ENCODE measurements at places on chromosomes 16 and 17.
A peak's percentile ranks its signal among the peaks of the same experiment; 100 is the strongest.

GRCh38 chr17:76134911-76135809 lies 5.9 kb downstream of the FOXJ1 start:
- peak; percentile 34 for DNase-seq

- no peak for DNase-seq
Measured at GRCh38 chr17:72175787-72176515, 55.1 kb downstream of the SOX9 start.

- DNase-seq: peak; percentile 95
Measured at GRCh38 chr17:50638966-50639713, 4.5 kb downstream of the ABCC3 start.

DNA sequence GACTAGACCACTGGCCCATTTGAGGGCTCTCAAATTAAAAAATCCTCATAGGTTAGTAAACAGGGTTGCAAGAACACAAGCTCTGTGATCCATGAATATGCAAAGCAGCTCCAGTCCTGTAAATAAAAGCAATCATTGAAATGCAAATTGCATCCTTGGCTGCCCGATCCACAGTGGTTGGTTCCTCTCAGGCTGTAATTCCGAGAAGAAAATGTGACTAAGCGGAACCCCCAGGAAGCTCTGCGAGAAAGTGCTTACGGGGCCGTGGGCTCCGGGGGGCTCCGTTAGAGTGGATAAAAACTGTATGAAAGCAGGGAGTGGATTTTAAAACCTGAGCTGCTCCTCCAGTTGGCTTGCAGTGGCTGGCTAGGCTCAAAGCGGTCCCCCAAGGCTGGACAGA lies 2.5 kb downstream of the GPRC5B start:
- no peak for DNase-seq

- peak; percentile 83 for DNase-seq
Measured at GRCh38 chr17:67582673-67583081, 135.1 kb upstream of the NOL11 start.

GRCh38 chr16:76614269-76614668 lies 337.1 kb downstream of the CNTNAP4 start:
- no peak for DNase-seq

DNA sequence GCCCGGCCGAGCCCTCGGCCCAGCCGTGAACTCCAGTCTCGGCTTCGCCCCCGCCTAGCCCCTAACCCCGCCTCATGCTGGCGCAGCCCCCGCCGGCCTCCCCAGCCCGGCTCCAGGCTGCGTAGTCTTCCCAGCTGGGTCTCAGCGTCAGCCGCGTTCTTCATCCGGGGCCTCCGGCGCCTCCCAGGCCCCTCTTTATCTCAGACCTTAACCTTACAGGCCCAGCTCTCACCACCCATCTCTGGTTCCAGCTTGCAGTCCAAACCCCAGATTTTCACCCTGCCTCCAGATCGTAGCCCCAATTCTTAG lies at the start of gene PROCA1:
Gene PROCA1 (minus strand): TSS at position 166 of the 309 bp plus-strand sequence. CDS start 228 bp downstream, outside the sequence.
- DNase-seq: no peak

GRCh38 chr17:82775001-82775823 lies 23.3 kb downstream of the TBCD start:
- DNase-seq: peak; percentile 86

- no peak for DNase-seq
Measured at GRCh38 chr16:81201267-81201666, 37.2 kb upstream of the BCO1 start.

DNA sequence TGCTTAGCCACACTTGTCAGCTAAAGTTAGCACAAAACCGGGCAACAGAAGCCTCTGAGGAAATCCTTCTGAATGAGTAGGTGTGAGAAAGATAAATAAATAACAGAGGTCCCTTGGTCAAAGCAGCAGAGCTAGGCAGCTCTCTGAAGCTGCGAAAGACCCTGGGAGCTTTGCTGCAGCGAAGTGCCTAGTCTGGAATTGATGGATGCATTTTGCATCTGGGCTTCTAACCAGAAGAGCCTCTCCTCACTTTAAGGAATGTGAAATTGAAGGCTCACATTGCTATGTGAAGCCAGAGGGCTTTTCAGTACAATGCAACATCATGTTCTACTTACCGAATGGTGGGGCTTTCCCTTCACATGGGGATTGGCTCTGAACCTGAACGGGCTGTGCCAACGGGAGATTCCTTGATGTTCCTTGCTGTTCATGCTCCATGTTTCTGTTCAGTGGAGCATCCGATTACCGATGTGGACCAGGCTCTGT lies 274.6 kb downstream of the HS3ST3B1 start:
- peak; percentile 53 for DNase-seq

GRCh38 chr16:63568164-63568563 lies 1531.9 kb upstream of the CDH8 start:
- DNase-seq: no peak

DNA sequence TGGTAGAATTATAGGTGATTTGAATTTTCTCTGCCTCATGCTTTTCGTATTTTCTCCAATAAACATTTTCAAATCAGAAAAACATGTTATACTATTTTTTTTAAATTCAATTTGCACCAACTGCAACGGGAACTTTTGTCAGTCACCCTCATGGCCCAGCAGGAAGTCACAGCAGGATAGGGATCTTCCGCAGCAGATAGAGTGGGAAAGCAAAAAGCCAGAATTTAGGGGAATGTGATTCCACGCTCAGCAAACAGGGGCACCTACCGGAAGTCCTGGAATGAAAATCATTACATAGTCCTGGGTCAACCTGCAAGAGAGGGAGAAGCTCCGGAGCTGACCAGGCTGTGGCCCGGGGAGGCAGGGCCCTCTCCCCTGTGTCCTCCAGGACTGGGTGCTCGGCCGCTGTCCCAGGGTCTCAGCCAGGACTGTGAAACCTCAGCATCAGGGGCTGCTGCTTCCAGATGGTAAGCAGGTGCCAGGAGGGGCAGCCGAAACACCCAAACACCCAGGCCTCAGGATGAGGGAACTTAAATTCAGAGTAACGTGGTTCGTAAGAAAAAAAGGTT lies 3.9 kb downstream of the SLC47A2 start:
- DNase-seq: no peak

- no peak for DNase-seq
Measured at GRCh38 chr17:9401434-9401833, 174.2 kb downstream of the STX8 start.

GRCh38 chr17:79728169-79728907 lies 2.4 kb upstream of the ENPP7 start:
- DNase-seq: peak; percentile 88

DNA sequence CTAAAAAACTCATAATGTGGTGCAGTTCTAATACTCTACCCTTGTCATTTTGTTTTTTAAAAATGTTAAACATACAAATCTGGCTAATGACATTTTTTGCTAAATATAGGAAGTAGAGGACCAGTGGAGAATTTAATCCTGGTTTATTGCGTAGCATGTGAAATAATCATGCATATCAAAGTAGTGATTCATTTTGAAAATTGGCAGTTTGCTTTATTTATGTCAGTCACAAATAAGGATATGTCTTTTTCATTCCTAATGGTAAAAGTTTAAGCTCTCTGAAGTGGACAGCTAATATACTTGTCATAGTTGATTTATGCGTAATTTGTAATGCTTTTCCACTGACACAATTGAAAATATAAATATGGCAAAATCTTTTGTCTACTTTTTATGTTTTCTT lies 224.2 kb downstream of the BCAS3 start:
- DNase-seq: no peak

DNA sequence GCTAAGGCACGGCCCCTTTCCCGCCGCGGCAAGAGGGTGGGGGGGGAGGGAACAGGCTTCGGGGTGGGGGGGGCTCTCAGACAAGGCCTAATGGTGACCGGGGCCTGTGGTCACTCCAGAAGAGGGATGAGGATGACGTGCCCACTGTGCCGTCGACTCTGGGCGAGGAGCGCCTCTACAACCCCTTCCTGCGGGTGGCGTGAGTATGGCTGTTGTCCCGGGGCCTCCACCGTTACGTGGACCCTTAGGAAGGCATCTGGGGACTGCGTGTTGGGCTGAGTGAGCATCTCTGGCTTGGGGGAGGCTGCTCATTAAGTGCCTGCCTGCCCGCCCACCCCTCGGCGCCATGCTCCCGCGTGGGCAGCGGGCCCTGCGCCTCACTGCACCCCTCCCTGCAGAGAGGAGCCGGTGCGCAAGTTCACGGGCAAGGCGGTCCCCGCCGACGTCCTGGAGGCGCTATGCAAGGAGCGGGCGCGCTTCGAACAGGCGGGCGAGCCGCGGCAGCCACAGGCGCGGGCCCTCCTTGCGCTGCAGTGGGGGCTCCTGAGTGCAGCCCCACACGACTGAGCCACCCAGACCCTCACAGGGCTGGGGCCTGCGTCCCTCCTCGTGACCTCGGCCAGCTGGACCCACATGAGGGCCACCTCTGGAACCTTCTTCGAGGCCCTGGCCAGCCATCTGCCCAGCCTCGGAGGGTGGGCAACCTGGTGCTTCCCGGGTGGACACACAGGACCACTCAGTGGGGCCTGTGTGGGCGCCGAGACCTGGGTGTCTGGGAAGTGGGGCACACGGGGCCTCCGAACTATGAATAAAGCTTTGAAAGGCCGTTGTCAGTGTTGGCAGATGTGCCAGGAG lies 2.2 kb downstream of the HAGHL start:
- DNase-seq: no peak

DNA sequence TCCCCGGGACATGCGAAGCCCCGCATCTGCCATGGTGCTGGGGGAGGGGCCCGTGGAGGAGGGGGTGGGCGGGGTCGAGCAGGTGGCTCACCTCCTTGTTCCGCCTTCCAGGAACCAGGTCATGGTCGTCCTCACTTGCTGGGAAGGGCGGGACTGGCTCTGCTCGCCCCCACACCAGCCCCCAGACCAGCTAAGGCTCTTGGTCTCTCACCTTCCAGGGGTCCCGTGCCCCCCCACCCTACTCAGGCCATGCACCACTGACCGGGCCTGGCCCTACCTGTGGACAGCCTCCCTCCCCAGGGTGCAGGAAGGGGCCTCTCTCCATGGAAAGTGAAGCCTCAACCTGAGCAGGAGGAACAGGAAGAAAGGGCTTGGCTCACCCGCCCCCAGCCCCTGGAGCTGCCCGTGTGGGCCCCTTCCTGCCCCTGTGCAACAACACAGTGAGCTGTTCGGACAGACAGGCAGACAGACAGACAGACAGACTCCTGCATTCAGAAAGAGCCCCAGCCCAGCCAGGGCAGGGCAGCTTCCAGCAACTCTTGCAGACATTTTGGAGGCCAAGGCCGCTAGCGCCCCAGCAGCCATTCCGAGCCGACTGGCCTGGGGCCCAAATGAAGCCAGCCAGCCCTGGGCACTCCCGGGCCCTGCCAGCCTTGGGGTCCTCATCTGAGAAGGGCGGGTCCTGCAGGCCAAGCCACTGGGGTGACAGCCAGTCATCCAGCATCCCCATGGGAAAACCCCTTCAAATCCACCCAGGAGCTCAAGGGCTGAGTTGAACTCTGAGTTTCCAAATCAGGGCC lies 8.1 kb upstream of the KREMEN2 start:
- no peak for DNase-seq

GRCh38 chr17:49013311-49014213 lies 16.4 kb downstream of the IGF2BP1 start:
- no peak for DNase-seq

DNA sequence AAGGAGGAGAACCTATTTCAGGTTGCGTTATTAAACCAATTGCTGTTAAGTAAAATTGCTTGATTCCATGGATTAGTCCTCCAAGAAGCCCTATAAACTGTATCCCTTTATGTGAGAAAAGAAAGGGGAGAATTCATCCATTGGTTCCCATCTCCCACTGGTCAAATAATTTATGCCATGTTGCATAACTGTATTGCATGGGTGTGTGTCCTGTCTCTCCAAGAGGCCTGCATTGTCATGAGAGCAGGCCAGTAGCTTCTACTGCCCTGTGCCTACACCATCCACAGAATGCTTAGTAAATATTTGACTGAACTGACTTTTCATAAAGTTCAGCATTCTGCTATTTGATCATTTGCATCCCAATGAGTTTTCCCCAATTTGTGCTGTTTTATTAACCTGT lies 11.7 kb upstream of the TOB1 start:
- DNase-seq: no peak

DNA sequence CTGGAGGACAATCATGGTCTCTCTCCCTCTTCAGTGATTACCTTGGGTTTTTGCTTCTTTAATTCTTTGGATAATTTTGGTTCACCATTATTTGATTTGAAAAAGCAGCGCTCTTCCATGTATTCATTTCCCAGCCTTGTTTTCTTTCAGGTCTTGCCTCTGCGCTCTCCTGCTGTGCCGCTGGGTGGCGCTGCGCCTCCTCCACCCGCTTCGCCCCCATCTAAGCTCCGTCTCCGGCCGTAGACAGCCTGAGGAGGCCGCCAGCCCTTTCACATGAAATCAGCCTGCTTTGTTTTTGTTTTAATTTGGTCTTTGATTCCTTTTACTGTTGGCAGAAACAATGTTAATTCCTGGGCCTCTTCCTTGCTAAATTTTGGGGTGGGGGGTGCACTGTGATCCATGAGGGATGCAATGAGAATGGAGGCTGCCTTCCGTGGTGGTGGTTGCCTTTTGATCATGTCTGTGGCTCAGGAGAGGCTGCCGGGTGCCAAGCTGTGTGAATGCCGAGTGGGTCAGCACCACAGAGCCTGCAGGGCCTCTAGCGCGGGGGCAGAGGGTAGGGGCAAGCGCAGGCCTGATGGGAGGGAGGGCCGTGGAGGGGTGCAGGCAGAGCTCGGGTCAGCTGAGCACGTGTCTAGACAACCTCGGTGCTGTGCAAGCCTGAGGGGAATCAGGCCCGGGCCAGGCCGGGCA lies 64.1 kb downstream of the PLD6 start:
- DNase-seq: peak; percentile 75

GRCh38 chr17:55324296-55324978 lies 59.7 kb downstream of the HLF start:
- no peak for DNase-seq

GRCh38 chr17:38559051-38559879 lies 46.5 kb downstream of the SRCIN1 start:
- DNase-seq: peak; percentile 96

- no peak for DNase-seq
Measured at GRCh38 chr17:48487221-48487620, 43.6 kb downstream of the HOXB1 start.

- DNase-seq: no peak
Measured at GRCh38 chr16:63461248-63461841, 1425.1 kb upstream of the CDH8 start.

GRCh38 chr17:40338941-40339649 lies 25.4 kb downstream of the GJD3 start:
- DNase-seq: no peak

GRCh38 chr16:70388006-70388680 lies 41.4 kb downstream of the DDX19A start:
- no peak for DNase-seq

DNA sequence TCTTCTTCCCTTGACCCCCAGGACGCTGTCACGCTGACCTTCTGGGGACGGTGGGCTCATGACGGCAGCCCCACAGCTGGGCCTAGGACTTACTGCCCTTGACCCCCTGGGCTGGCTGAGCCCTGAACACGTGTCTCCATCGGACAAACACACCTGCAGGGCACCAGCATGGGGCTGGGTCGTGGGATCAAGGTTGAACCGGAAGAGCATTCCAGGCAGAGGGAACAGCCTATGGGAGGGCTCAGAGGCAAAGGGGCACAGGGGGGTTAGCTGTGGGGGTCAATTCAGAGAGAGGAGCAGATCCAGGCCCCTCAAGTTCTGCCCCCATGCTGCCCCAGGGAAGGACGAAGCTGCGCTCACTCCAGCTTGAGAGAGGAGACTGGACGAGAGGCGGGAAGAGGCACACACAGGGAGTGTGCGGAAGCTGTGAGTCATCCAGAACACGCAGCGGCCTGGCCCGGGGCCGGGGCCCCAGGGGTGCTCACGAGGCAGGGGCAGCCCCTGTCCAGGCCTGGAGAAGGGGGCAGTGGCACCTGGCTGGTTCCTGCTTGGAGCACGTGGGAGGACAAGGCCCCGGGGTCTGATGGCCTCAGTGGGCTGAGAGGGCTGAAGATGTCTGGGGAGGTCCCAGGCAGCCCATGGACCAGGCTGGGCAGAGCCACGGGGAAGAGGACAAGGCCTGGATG lies 9.9 kb downstream of the SSTR5 start:
- peak; percentile 80 for DNase-seq
